ENCODE measurements at places on chromosomes 7 and 10.

GRCh38 chr7:107907-108306 is 84.5 kb upstream of the FAM20C start:
- no peak for DNase-seq
- H3K27me3 ChIP-seq, result no peaks in the 10 kb centered on the region
- H3K4me1 ChIP-seq, result no peaks in the 10 kb centered on the region
- no peak overlapping the region for H3K27ac ChIP-seq
- no peaks in the 10 kb centered on the region for H3K36me3 ChIP-seq

DNA sequence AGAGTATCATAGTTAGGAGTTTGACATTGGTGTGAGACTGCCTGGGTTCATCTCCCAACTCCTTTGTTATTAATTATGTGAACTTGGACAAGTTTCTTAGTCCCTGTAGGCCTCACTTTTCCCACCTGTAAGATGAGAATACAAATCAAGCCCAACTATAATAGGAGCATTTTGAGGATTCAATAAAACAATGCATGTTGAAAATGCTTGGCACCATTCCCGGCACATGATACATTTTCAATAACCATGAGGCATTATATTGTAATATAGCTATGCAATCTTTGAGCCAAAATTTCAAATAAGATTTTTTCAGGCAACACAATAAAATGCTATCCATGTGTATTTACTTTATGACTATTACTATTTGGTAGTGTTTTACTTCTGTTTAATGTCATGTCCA is 229.0 kb upstream of the SP4 start:
- no peak overlapping the region for H3K27ac ChIP-seq
- no peaks in the 10 kb centered on the region for H3K27me3 ChIP-seq
- H3K36me3 ChIP-seq, result no peaks in the 10 kb centered on the region
- H3K4me1 ChIP-seq, result no peaks in the 10 kb centered on the region
- DNase-seq, result no peak

DNA sequence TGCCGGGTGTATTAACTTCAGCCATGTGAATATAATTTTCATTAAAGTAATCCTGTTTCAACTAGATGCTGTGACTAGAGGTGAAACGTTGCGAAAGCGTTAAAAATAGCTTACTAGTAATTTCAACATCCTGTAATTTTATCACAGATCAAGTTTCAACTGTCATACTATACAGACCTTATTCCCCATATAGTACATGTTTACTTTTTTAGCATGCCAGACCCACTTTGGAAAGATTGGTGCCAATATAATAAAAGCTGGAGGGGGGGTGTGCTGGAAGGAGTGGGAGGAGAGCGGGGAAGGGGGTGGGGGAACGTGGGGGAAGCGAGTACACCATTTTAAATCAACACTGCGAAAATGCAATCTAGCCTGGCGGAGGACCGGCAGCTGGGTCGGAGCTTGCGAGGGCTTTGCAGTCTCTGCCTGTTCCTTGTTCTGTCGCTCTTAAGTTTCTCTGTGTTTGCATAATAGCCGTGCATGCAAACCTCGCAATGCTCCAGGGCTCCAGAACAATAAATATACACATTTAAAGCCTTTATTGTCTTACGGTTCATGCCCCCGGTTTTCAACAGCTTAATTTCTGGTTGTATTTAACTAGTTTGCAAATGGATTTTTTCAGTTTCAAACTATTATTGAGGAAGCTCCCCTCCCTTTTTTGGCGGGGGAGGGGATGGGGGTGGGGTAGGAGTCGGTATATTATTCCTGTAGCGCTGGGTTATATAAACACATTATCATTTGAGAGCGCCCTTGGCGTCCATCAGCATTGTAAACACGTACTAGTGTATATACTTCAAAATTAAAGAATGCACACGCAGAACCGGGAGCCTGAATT is 1.3 kb upstream of the ARID5B start:
- peaks cover 29% of the 10 kb centered on the region for H3K4me1 ChIP-seq
- no peaks in the 10 kb centered on the region for H3K36me3 ChIP-seq
- peak; percentile 66 for DNase-seq
- no peaks in the 10 kb centered on the region for H3K27me3 ChIP-seq
- peak overlapping the region; percentile 99 for H3K27ac ChIP-seq

GRCh38 chr7:127598318-127598717 is 4.8 kb downstream of the FSCN3 start:
- H3K27me3 ChIP-seq, result no peaks in the 10 kb centered on the region
- DNase-seq, result no peak
- H3K4me3 ChIP-seq, result no peak overlapping the region

- H3K27ac ChIP-seq, result no peak overlapping the region
- no peak for DNase-seq
- no peaks in the 10 kb centered on the region for H3K36me3 ChIP-seq
- H3K4me3 ChIP-seq, result no peak overlapping the region
- no peaks in the 10 kb centered on the region for H3K4me1 ChIP-seq
Observed at GRCh38 chr7:36928311-36928710, 204.0 kb upstream of the AOAH start.

GRCh38 chr7:14340393-14341074 is 351.1 kb upstream of the ETV1 start:
- DNase-seq, result no peak
- H3K4me3 ChIP-seq, result no peak overlapping the region
- H3K27ac ChIP-seq, result no peak overlapping the region
- H3K4me1 ChIP-seq, result peaks cover 6% of the 10 kb centered on the region

DNA sequence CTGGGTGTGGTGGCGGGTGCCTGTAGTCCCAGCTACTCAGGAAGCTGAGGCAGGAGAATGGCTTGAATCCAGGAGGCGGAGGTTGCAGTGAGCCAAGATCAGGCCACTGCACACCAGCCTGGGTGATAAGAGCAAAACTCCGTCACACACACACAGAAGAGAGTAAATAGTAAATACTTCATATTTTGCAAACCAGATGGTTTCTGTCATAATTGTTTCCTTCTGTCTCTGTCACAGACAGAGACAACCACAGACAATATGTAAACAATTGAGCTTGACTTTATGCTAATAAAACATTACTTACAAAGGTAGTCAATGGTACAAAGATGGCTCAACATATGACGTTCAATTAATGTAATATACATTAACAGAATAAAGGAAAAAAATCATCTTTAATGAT is 83.7 kb downstream of the JMJD1C start:
- H3K4me3 ChIP-seq, result no peak overlapping the region
- no peak for DNase-seq
- H3K27ac ChIP-seq, result no peak overlapping the region
- no peaks in the 10 kb centered on the region for H3K36me3 ChIP-seq
- no peaks in the 10 kb centered on the region for H3K27me3 ChIP-seq
- H3K4me1 ChIP-seq, result no peaks in the 10 kb centered on the region

DNA sequence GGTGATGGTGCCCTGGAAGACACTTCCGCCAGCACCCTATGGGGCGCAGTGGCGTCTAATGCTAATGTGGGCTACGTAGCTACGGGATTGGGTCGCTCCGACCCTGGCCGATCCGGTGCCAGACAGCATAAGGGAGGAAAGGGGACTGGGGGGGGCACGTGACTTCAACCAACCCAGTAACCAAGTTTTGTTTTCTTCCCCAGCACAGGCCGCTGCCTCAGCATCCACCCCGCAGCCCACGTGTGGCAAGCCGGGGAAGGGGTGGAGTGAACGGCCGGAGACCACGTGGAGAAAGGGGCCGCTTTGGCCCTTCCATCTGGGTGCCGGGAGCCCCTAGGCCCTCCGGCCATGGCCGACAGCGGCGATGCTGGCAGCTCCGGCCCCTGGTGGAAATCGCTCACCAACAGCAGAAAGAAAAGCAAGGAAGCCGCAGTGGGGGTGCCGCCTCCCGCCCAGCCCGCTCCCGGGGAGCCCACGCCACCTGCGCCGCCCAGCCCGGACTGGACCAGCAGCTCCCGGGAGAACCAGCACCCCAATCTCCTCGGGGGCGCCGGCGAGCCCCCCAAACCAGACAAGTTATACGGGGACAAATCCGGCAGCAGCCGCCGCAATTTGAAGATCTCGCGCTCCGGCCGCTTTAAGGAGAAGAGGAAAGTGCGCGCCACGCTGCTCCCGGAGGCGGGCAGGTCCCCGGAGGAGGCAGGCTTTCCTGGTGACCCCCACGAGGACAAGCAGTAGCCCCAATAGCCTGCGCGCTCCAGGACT is 2.5 kb downstream of the PRR15 start:
- H3K36me3 ChIP-seq, result no peaks in the 10 kb centered on the region
- no peak overlapping the region for H3K4me3 ChIP-seq
- DNase-seq, result no peak

- no peak overlapping the region for H3K27ac ChIP-seq
- H3K36me3 ChIP-seq, result no peaks in the 10 kb centered on the region
- H3K27me3 ChIP-seq, result no peaks in the 10 kb centered on the region
- H3K4me1 ChIP-seq, result peaks cover 9% of the 10 kb centered on the region
- no peak for DNase-seq
Observed at GRCh38 chr7:121304102-121304658, 24.6 kb upstream of the WNT16 start.

GRCh38 chr10:19638182-19638895 is 177.9 kb upstream of the PLXDC2 start:
- peak; percentile 58 for DNase-seq
- H3K4me1 ChIP-seq, result peaks cover 5% of the 10 kb centered on the region
- no peaks in the 10 kb centered on the region for H3K27me3 ChIP-seq
- H3K36me3 ChIP-seq, result no peaks in the 10 kb centered on the region
- H3K4me3 ChIP-seq, result no peak overlapping the region
- peak overlapping the region; percentile 63 for H3K27ac ChIP-seq

GRCh38 chr10:132908621-132909295 is 33.6 kb downstream of the CFAP46 start:
- H3K4me1 ChIP-seq, result no peaks in the 10 kb centered on the region
- no peak overlapping the region for H3K4me3 ChIP-seq
- no peak overlapping the region for H3K27ac ChIP-seq
- no peaks in the 10 kb centered on the region for H3K27me3 ChIP-seq
- H3K36me3 ChIP-seq, result no peaks in the 10 kb centered on the region

DNA sequence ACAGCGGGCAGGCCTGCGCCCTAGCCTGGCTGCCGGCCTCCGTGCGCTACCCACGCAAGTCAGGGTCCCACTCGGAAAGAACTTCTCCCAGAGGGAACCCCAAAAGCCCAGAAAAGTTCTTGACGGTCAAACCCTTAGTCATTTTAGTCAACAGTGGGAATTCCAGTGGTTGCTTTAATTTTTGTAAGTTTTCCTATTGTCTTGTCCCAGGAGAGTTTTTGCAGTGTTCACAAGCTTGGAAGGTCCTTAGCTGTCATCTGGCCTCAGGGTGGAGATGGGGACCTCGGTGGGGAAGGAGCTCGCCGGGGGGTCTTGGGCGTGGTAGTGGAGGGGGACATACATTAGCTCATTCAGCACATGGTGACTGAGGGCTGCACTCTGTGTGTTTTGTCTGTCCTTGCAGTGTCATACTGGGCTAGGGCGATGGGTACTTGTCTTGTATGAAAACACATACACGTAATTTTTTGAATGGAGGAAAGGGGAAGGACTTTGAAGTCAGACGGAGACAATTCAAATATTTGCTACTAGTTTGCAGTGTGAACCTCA is 736 bp downstream of the MINDY4 start:
- H3K4me1 ChIP-seq, result peaks cover 4% of the 10 kb centered on the region
- H3K27me3 ChIP-seq, result no peaks in the 10 kb centered on the region
- no peaks in the 10 kb centered on the region for H3K36me3 ChIP-seq
- DNase-seq, result no peak

- no peaks in the 10 kb centered on the region for H3K36me3 ChIP-seq
- no peak for DNase-seq
- H3K27ac ChIP-seq, result no peak overlapping the region
- H3K27me3 ChIP-seq, result no peaks in the 10 kb centered on the region
- no peak overlapping the region for H3K4me3 ChIP-seq
Observed at GRCh38 chr10:89992575-89992974, 291.2 kb downstream of the KIF20B start.

GRCh38 chr7:100483090-100483721 is 521 bp upstream of the NYAP1 start:
- peak; percentile 88 for DNase-seq
- peaks cover 5% of the 10 kb centered on the region for H3K4me1 ChIP-seq
- peak overlapping the region; percentile 96 for H3K4me3 ChIP-seq
- H3K36me3 ChIP-seq, result no peaks in the 10 kb centered on the region
- no peaks in the 10 kb centered on the region for H3K27me3 ChIP-seq

- H3K36me3 ChIP-seq, result no peaks in the 10 kb centered on the region
- H3K4me3 ChIP-seq, result no peak overlapping the region
- H3K27me3 ChIP-seq, result no peaks in the 10 kb centered on the region
- DNase-seq, result no peak
Observed at GRCh38 chr10:36577126-36577525, 548.3 kb upstream of the ANKRD30A start.

- no peak overlapping the region for H3K27ac ChIP-seq
- DNase-seq, result no peak
- no peaks in the 10 kb centered on the region for H3K36me3 ChIP-seq
- H3K4me3 ChIP-seq, result no peak overlapping the region
- no peaks in the 10 kb centered on the region for H3K4me1 ChIP-seq
Observed at GRCh38 chr10:110989016-110989415, 69.6 kb downstream of the SHOC2 start.

GRCh38 chr7:66683770-66684123 is 55.1 kb downstream of the KCTD7 start:
- no peak overlapping the region for H3K27ac ChIP-seq
- H3K27me3 ChIP-seq, result no peaks in the 10 kb centered on the region
- H3K4me3 ChIP-seq, result no peak overlapping the region
- H3K36me3 ChIP-seq, result no peaks in the 10 kb centered on the region
- peaks cover 15% of the 10 kb centered on the region for H3K4me1 ChIP-seq

DNA sequence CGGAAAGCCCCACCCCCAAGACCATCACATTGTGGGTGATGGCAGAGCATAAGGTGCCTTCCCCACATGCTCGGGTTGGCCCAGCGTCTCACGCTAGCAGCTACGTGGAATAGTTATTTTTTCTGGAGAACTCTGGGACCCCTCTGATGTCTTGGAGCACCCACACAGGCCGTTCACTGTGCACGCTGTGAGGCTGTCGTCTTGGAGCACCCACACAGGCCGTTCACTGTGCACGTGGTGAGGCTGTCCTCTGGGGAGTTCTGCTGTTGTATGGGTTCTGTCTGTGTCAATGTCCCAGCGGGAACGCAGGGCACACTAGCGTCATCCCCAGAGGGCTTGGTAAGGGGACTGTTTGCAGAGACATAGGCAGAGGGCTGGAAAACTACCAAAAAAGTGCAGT is 38.8 kb upstream of the FAM20C start:
- H3K36me3 ChIP-seq, result no peaks in the 10 kb centered on the region
- peaks cover 18% of the 10 kb centered on the region for H3K4me1 ChIP-seq
- no peak for DNase-seq
- no peak overlapping the region for H3K4me3 ChIP-seq

DNA sequence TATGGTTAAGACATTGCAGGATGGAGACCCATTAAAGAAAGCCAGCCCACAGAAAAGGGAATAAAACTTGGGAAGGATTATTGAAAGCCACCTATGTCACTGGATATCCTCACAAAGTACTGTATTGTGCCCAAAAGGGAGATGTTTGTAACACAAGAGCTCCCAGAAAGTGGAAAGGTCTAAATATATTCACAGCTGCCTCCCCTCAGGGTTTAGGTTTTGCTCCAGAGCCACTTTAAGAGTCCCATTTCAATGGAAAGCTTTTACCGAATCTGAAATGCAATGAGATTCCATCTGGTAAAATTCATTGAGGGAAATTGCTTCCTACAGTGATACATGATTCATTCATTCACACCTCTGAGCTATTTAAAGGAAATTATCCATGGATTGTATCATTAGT is 176.4 kb downstream of the XPNPEP1 start:
- no peaks in the 10 kb centered on the region for H3K36me3 ChIP-seq
- H3K4me1 ChIP-seq, result peaks cover 3% of the 10 kb centered on the region
- no peak for DNase-seq
- H3K27ac ChIP-seq, result no peak overlapping the region
- H3K4me3 ChIP-seq, result no peak overlapping the region

GRCh38 chr10:110225441-110225755 is 18.0 kb downstream of the MXI1 start:
- no peak for DNase-seq
- H3K4me1 ChIP-seq, result peaks cover 12% of the 10 kb centered on the region
- peak overlapping the region; percentile 2 for H3K27ac ChIP-seq
- no peaks in the 10 kb centered on the region for H3K36me3 ChIP-seq

- peaks cover 7% of the 10 kb centered on the region for H3K4me1 ChIP-seq
- no peaks in the 10 kb centered on the region for H3K36me3 ChIP-seq
- no peak overlapping the region for H3K4me3 ChIP-seq
- H3K27ac ChIP-seq, result no peak overlapping the region
- peak; percentile 78 for DNase-seq
Observed at GRCh38 chr7:105589356-105590077, 8.2 kb upstream of the EFCAB10 start.
